Left lobe of liver (tissue), 2 donors: ENCODE measurements at places on chromosomes 2 and 18. TPM values are rescaled to one million over a fixed set of nuclear protein-coding genes. Genes with fewer than 3 reads are reported as not detected.

Gene HRH4
- total RNA-seq = 0.15 TPM

Gene UBE2F
- 29.3 TPM for total RNA-seq

Gene NXPH2
- not detected for total RNA-seq

Gene FBXO15
- total RNA-seq = 0.58 TPM

Gene OR6B2
- total RNA-seq = not detected

Gene SCYGR4
- total RNA-seq = not detected

Gene MAB21L4
- total RNA-seq = 19.3 TPM

Gene LCT
- not detected for total RNA-seq

Gene GNAL
- 1.3 TPM for total RNA-seq

Gene TPGS2
- total RNA-seq = 15.2 TPM

Gene CFC1
- not detected for total RNA-seq

Gene MAPK4
- 0.25 TPM for total RNA-seq

Gene LHCGR
- total RNA-seq = not detected

Gene GNLY
- 0.68 TPM for total RNA-seq

Gene LONRF2
- total RNA-seq = 0.68 TPM

Gene BCS1L
- 38.7 TPM for total RNA-seq

Gene TET3
- total RNA-seq = 7.3 TPM

Gene PTPRM
- total RNA-seq = 34.7 TPM

Gene RMDN2
- 16.4 TPM for total RNA-seq

Gene KLHL41
- total RNA-seq = 0.18 TPM

Gene GALNT5
- 0.15 TPM for total RNA-seq

Gene TWSG1
- 4.4 TPM for total RNA-seq

Gene SULT1C2
- total RNA-seq = 1.9 TPM

Gene PSMD14
- 20.4 TPM for total RNA-seq

Gene ALKAL2
- 2.5 TPM for total RNA-seq

Gene RUFY4
- not detected for total RNA-seq

Gene GPR35
- 0.53 TPM for total RNA-seq

Gene ATP5F1A
- total RNA-seq = 314 TPM

Gene BOLL
- total RNA-seq = not detected

Gene CPO
- 0.38 TPM for total RNA-seq

Gene SOCS6
- total RNA-seq = 12.0 TPM

Gene KLF11
- total RNA-seq = 12.2 TPM

Gene TACR1
- 0.03 TPM for total RNA-seq

Gene RESP18
- not detected for total RNA-seq

Gene TRIM43
- not detected for total RNA-seq

Gene ALPI
- not detected for total RNA-seq

Gene TRABD2A
- 0.68 TPM for total RNA-seq

Gene CHST9
- 3.1 TPM for total RNA-seq

Gene CFAP65
- 0.05 TPM for total RNA-seq

Gene SCN3A
- not detected for total RNA-seq

Gene ALK
- total RNA-seq = not detected

Gene CD8B2
- total RNA-seq = not detected

Gene PER2
- 8.0 TPM for total RNA-seq

Gene EN1
- total RNA-seq = not detected
